Left renal pelvis (tissue), 4 donors: ENCODE measurements at places on chromosomes 5 and 9.

- DNase-seq = no peak
Observed at GRCh38 chr5:172166030-172166826, 21.8 kb downstream of the STK10 start.

DNA sequence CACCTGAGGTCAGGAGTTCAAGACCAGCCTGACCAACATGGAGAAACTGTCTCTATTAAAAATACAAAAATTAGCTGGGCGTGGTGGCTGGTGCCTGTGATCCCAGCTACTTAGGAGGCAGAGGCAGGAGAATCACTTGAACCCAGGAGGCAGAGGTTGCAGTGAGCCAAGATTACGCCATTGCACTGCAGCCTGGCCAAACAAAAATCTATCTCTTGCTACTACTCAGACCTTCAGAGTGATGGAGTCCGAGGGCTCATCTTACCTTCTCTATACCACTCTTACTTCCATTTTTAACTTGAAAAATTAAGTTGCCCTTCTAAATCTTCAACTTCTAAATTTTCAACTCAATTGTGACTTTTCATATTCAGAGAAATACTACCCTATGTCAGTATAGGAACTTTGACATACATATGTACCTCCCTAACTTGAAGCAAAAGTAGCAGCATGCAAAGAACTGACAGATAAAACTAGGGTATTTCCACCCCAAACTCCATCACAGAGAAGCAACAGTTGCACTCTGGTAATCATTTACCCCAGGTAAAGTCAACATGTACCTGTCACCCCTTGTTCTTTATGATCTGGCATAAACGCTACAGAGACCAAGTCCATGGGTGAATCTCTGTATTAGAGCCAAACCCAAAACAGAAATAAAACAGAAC is 11.4 kb downstream of the ZFAND5 start:
- DNase-seq = no peak

- no peak for DNase-seq
Observed at GRCh38 chr5:89994266-89994665, 415.3 kb downstream of the CETN3 start.

DNA sequence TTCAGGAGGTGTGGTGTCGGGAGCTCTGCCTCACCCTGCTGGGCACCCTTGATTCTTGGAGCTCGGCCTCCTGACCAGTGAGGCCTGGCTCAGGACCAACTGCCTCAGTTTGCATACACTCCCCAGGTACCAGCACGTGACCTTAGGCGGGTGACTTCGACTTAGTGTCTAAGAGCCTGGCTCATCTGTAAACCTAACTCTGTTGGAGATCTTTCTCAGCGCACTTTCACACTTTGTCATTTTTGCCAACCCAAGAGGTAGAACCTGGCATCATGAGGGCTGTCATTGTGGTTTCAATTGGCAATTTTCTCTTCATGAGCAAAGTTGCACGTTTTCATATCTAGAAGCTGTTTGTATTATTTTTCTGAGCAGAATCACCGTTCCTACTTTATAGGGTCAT is 13.4 kb upstream of the WNK2 start:
- DNase-seq = no peak

GRCh38 chr9:96089452-96090085 is 212.4 kb downstream of the HSD17B3 start:
- no peak for DNase-seq

DNA sequence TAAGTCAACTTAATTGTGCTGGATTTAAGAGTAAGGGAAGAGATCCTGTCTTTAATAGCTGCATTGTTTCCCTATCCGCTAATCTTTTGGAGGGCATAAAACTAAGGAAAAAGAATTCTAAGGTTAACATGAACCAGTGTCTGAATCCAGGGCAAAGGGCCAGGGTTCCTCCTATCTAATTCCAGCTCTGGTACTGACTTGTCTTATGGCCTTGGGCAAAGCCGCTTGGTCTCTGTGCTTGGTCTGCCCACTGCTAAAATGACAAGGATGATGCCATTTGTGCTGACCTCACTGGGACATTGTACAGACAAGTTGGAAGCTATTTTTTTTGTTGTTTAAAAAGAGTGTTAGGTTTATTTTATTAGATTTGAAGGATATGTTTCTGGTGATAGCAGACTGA is 334.7 kb upstream of the PIK3R1 start:
- no peak for DNase-seq

DNA sequence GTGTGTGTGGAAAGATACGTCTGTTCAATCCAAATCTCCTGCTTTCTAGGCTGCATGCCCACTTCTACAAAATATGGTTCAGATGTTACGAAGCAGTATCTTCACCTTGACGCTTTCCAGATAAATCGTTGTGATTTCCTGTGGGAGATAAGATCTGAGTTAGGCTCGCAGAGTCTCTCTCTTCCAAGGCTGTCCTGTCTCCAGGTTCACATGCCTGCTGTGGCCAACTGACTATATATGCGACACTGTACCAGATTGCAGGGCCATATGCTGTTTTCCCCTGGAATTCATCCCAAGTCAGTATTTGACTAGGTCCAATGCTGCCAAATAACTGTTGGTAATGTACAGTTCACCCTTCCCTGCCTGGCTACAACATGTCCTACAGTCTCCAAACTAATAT is 47.9 kb downstream of the TMEM252 start:
- no peak for DNase-seq

- peak; percentile 81 for DNase-seq
Observed at GRCh38 chr5:149320791-149321330, 24.4 kb upstream of the GRPEL2 start.

GRCh38 chr5:140549237-140550144 is 2.0 kb downstream of the EIF4EBP3 start:
- DNase-seq = no peak

GRCh38 chr9:90805006-90805996 is 3.7 kb downstream of the SYK start:
- DNase-seq = no peak

DNA sequence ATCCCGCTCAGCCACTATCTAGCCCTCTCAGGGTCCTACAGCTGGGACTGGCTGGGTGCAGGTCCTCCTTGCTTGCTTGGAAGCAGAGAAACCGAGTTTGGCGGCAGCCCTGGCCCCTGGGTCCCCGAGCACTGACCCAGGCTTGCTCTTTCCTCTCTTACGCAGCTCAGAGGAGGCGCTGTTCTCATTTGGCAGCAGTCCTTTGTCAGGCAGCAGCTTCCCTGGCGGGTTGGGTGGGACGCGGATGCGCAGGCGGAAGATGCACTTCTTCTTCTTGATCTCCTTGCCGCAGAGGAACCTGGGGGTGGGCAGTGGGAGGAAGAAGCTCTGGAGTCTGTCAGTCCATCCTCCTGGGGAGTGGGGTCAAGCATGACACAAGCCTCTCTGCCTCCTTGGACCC is 14.5 kb downstream of the PHF19 start:
- no peak for DNase-seq

GRCh38 chr9:120532891-120533290 is 47.1 kb downstream of the CDK5RAP2 start:
- no peak for DNase-seq

DNA sequence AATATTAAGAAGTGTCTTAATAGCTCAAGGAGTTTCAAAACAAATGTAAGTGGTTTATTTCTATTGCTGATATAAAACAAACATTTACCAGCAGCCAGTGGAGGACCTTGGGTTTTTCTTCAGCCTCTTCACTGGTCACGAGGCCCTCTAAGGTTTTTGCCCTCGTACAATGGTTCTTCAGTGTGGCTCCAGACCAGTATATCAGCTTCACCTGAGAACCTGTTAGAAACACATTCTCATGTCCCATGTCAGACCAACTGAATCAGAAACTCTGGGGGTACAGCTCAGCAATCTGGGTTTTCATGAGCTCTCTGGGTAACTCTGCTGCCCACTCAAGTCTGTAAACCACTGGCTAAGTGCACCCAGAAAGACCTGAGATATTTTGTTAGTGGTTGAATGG is 12.9 kb downstream of the WWC1 start:
- DNase-seq = no peak

DNA sequence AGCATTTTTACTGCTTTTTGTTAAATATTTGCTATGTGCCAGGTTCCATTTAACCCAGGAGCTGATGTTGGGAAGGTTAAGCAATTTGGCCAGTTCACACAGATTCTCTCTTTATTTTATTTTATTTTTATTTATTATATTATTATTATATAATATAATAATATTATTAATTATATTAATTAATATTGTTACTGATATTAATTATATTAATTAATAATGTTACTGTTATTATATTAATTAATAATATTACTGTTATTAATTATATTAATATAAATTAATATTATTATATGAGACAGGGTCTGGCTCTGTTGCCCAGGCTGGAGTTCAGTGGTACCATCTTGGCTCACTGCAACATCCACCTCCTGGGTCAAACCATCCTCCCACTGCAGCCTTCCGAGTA is 593.0 kb upstream of the SGCD start:
- DNase-seq = no peak

- no peak for DNase-seq
Observed at GRCh38 chr5:167245868-167246267, 1045.6 kb upstream of the WWC1 start.

- DNase-seq = no peak
Observed at GRCh38 chr9:127059765-127060361, 62.6 kb downstream of the ANGPTL2 start.

GRCh38 chr9:16640649-16641048 is 229.8 kb downstream of the BNC2 start:
- no peak for DNase-seq

DNA sequence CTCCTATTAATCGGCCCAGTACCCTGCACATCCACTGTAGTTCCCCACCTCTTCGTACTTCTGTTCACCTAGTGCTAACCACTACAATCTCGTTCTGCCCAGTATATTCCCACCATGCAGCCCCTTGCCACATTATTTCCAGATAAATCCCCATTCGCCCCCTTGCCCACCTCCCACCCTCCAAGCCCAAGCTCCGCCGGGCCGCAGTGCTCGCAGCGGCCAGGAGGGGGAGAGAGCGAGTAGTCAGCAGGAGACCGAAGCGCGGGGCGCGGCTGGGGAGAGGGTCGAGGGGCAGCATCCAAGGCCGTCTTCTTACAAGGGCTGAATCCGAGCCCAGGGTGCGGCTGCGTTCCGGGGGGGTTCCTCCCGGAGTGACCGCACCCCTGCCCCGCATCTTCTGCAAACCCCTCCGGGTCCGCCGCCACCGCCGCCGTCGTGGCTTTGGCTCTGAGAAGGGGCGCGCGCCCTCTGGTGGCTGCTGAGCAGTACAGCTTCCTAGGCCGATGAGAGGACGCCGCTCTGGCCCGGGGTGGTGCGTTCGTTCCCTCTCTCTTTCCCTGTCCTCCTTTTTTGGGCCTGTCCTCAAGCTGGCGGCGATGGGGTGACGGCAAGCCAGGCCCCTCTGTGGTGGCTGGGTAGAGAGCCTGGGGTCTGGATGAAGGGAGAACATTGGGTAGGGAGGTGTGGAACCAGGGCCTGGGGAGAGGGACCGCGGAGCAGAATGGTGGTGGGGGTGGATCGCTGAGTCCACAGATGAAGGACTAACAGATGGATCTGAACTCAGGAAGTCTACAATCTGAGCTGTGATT is 30.0 kb upstream of the PSD2 start:
- no peak for DNase-seq

DNA sequence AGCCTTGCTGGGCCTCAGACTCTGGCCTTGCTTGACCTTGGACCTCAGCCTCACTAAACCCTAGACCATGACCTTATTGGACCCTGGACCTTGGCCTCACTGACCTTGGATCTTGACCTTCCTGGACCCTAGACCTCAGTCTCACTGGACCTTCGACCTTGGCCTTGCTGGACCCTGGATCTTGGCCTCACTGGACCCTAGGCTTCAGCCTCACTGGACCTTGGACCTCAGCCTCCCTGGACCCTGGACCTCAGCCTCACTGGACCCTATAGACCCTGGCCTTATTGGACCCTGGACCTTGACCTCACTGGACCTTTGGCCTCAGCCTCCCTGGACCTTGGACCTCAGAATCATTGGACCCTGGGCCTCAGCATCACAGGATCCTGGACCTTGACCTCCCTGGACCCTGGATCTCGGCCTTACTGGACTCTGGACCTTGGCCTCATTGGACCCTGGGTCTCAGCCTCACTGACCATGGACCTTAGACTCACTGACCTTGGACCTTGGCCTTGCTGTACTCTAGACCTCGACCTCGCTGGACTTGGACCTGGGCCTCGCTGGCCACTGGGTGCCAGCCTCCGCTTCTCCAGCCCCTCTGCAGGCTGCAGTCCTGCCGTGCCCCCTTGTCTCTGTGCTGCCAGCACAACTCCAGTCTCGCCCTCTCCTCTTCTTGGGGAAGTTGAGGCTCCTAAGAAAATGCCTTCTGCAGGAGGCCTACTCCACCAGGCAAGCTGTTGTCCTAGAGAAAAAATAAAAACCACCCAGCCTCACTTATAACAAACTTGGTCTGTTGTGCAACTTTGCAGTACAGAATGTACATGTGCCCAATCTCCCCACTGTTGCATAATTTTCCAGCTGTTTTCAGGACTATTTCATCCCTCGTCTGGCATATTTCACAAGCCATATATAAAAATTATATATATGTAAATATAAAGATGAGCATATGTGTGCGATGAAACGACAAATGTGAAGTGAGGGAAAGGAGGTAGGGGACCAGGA is 11.0 kb upstream of the ADAMTS2 start:
- DNase-seq = no peak

DNA sequence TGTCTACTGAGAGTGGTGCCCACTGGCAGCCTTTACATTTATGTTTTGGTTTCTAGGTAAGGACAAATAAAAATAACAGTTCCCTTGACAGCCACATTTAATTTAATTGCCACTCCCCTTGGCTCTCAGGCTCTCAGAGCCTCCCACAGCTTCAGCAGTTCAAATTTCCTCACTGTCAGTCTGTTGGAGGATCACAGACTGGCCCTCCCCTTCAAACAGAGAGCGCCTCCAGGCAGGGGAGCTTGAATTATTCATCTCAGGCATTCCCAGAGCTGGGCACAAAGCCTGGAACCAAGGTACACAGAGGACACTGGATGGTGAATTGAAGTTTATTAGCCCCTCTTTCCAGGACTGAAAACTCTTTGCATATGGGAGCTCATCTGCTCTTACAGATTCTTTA is 407.7 kb downstream of the SPOCK1 start:
- peak; percentile 73 for DNase-seq

- DNase-seq = no peak
Observed at GRCh38 chr9:131627326-131627647, 82.0 kb downstream of the PRRT1B start.

DNA sequence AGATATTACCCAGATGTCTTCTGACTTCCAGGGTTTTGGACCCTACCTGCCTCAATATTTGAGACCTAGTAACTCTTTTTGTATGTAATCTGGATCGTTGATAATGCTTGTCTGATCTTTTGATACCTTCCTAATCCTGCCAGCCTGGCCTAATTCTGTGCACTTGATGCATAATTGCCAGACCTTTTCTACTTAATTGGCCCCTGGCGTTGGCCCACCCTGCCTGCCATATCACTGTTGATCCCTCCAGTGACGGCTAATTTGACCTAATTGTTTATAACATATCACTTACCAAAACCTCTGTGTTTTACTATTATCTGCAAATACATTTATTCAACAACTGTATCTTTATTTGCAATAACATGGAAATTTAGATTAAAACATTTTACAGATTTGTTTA is 49.0 kb downstream of the SLC44A1 start:
- no peak for DNase-seq

DNA sequence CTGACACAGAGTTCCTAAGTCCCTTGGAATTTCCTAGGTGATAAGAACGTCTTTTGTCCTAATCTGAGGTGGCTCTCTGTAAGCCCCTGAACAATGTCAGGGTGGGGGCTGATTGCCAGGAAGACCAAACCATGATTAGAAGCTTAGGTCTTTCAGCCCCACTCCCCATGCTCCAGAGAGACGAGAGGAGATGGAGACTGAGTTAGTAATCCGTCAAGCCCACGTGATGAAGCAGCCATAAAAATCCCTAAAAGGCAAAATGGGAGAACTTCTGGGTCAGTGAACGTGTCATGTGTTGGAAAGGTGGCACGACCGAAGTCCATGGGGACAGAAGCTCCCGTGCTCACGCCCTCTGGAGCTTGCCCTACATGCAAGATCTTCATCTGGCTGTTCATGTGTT is 85.6 kb downstream of the RAD23B start:
- DNase-seq = no peak
